ENCODE measurements at places on chromosomes 13 and 19. TPM values are rescaled to one million over a fixed set of nuclear protein-coding genes. Genes with fewer than 3 reads are reported as not detected.

- no peak for DNase-seq
Measured at GRCh38 chr13:113601166-113602070, 16.9 kb downstream of the TFDP1 start.

GRCh38 chr13:42322806-42323205, 50.9 kb downstream of the AKAP11 start:
- no peak for DNase-seq

GRCh38 chr19:28468701-28469459, 744.1 kb downstream of the UQCRFS1 start:
- DNase-seq: peak; percentile 40

GRCh38 chr13:24142886-24143285, 17.6 kb upstream of the SPATA13 start:
- DNase-seq: no peak

GRCh38 chr19:42468273-42468796, 25.6 kb upstream of the CXCL17 start:
- DNase-seq: no peak

The SSC5D gene
- total RNA-seq: 0.34 TPM

DNA sequence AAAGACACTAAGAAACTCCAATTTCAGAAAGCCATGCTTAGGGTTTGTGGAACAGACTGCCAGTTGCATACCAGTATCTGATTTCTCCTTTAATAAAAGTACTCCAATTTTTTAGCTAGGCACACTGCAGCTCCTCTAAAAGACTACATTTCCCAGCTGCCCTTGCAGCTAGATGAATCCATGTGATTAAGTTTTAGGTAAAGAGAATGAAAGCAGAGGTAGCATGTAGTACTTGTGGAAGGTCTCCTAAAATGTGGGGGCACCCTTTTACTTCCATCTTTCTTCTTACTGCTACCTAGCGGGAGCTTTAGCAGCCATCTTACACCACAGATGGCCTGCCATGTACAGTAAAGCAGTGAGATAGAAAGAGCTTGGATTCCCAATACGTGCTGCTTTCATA, 33.0 kb upstream of the TSC22D1 start:
- no peak for DNase-seq

DNA sequence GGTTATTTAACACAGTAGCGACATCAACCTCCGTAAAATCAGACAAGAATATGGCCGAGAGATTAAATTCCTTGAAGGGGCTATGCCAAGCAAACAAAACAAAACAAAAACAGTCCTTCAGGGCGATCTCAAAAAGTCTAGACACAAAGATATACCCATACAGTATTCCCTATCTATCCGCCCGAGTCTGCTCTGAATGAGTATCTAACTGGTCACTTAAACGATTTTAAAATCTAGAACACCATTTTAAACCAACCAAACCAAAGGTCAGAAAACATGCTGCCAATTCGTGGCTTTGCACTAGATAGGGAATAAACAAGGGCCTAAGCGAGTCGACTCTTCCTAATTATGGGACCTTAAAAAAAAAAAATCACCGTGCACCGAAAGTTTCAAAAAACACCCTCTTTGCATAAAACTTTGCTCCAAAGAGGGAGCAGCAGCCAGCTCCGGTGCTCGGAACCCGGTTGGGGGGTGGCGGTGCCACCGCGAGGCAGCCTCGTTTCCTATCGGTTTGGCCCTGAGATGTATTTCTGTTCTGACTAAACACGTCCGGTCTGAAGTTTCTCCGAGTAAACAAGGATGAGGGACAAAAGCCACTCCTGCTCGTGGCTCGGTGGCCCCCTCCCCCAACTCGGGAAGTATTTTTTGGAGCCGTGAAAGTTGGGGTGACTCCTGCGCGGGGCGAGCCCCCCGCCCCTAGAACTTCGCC, 1.8 kb downstream of the HMGB1 start:
- peak; percentile 88 for DNase-seq

- DNase-seq: no peak
Measured at GRCh38 chr13:63190219-63190618, 1774.6 kb upstream of the PCDH20 start.

DNA sequence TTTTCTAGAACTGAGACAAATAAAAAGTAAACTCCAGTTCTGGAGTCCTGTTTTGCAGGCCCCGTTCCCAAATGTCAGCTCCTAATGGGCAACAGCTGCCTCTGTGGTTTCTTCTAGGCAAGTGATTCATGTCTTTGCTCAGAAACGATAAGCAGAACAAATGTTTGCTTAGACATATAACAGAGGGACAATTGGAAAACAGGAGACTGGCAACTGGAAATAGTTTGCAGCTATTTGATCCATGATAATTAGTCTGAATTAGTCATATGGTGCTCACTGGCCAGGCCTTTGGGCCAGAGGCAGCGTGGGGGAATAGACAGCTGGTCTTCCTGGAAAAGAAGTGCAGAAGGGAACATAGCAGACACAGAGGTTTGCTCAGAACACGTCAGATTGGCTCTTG, 29.2 kb upstream of the TSHZ3 start:
- no peak for DNase-seq

The KCTD4 gene
- total RNA-seq: not detected

DNA sequence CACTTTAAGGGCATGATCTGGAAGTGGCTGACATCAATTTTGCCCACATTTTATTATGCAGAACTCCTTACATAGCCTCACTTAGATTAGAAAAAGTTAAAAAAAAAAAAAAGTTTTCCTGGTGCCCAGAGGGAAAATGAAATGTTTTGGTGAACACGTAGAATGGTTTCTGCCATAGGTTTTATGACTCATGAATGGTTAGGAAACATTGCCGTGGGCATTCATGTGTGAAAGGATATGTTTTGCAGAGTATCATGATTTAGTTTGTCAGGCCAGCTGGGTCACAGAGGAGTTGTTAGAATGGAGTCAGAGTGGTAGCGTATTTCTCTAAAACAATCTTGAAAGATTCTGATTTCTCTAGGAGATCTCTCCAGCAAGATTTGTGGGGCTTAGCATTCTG, 133.8 kb downstream of the MRPL57 start:
- DNase-seq: no peak

DNA sequence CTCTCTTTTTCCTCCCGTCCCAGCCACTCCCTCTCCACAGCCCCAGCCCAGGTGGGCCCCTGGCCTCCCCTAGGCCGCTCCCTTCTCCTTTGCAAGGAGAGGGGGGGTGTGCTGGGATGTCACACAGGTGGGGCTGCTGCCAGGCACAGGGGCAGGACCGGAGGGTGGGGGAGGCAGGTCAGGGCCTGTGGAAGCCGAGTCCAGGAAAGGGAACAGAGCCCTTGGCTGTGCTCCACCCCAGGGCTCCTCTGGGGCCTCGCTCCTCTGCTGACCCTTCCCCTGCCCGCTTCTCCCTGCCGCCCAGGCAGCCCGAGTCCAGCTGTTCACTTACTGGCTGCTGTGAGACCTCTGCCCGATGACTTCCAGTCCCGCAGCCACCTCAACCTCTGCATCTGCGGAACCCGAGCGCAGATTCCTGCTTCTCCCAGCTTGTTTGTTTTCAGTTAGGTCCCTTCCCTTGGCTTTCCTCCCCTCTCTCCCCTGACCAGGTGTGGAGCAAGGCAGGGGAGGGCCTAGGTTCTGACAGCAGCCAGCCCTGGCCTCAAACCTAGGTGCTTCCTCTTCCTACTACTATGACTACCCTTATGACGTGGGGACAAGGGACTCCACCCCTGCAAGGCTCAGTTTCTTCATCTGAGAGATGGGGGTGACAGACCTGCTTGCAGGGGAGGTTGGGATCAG, 850 bp upstream of the KLK11 start:
- DNase-seq: no peak

DNA sequence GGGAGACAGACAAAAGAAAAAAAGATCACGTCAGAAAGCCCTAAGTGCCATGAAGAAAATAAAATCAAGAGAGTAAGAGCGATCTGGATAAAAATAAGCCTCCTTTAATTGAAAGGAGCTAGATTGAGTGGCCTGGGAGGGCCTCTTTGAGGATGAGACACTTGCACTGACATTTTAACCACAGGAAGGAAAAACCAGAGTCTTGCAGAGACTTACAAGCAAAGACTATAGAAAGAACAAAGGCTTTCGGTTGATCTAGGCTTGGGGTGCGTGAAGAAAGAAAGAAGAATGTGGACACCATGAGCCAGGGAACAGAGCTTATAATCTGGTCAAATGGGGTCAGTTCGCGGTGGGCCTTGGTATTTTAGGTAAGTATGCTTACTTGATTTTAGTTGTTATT, 342.7 kb downstream of the COG6 start:
- peak; percentile 33 for DNase-seq

DNA sequence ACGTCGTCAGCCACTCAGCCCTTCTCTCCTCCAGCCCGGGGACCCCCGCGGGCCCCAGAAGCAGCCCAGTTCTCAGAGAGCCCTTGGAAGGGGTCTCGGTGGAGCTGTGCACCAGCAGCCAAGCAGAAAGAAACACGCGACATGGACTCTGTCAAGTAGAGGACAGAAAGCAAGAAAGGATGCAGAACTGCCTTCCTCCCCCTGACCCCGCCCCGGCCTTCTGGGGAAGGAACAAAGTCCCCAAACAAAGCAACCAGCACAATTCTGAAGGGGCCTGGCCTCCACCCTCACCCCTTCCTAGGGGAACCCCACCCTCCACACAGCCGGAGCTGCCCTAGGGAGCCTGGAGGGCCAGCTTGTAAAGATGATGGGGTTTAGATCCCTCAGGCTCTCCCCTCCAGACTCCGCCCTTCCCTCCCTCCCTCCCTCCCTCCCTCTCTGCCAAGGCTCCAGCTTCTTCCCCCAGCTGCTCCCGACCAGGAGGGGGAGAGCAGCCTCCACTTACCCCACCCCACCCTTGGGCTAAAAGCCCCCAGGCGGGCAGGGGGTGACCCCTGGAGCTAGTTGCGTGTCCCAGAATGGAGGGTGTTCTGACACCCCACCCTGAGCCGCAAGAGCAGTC, 7.8 kb downstream of the LYL1 start:
- peak; percentile 34 for DNase-seq

- DNase-seq: no peak
Measured at GRCh38 chr19:14949876-14950275, 8.6 kb downstream of the OR7C2 start.

GRCh38 chr13:100483841-100484381, 104.7 kb downstream of the GGACT start:
- no peak for DNase-seq

The PRSS57 gene
- total RNA-seq: not detected

The FPR3 gene
- not detected for total RNA-seq

- peak; percentile 53 for DNase-seq
Measured at GRCh38 chr19:51407511-51408131, 9.8 kb downstream of the SIGLEC10 start.

Data from activated CD4-positive, alpha-beta T cell treated with anti-CD3 and anti-CD28 coated beads for 36 hours (primary cell).